Type B pancreatic cell (in vitro differentiated cells): ENCODE measurements at places on chromosomes 13 and 19. TPM values are rescaled to one million over a fixed set of nuclear protein-coding genes. Genes with fewer than 3 reads are reported as not detected.

- DNase-seq = no peak
- H3K27ac ChIP-seq = no peak overlapping the region
- no peaks in the 10 kb centered on the region for H3K27me3 ChIP-seq
Measured at GRCh38 chr13:74182491-74182890, 48.3 kb upstream of the KLF12 start.

DNA sequence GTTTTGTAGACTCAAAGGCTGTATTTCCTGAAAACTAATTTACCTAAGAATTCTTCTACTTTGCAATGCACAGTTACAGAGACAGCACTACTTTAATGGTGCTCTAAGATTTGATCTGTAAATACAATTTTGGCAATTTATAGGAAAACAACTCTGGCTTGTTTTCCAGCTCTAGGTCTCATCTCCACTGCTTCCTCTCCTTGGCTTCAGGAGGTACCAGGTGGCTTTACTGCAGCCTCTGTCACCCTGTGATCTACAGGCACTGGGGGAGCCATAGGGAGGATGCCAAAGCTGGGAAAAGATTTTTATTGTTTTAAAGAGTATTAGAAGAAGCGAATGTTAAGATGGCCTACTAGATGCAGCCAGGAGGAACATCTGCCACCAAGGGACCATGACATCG is 1563.6 kb downstream of the OLFM4 start:
- no peak overlapping the region for H3K4me3 ChIP-seq
- no peak overlapping the region for H3K27ac ChIP-seq
- H3K27me3 ChIP-seq = no peaks in the 10 kb centered on the region
- no peak for DNase-seq

DNA sequence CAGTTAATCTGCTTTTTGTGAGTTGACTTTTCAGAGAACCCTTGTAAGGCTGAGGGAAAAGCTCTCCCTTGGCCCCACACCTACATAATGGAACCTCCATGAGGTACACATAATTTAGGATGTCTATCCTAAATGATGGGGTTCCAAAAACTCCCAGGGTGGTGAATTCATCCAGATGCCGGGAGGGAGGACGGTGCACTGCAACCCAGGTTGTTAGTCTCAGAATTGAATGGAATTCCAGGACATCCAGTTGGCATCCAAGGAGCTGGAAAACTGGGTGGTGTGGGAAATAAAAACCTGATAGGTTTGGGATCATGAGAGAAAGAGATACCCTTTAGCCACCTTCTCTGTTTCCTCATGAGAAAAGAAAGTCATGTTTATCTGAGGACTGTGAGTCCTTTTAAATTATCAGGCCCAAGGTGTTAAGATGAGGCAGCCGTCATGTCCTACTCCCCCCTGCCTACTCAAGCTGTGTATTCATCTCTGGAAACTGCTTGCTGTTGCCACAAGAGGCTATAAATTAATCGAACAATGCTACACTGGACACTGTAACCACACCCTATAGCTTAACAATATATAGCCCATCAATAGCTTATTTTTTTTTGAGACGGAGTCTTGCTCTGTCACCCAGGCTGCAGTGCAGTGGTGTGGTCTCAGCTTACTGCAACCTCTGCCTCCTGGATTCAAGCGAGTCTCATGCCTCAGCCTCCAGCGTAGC is 49.5 kb downstream of the C13orf46 start:
- no peaks in the 10 kb centered on the region for H3K36me3 ChIP-seq
- no peak overlapping the region for H3K27ac ChIP-seq
- no peaks in the 10 kb centered on the region for H3K27me3 ChIP-seq

- DNase-seq = no peak
- no peak overlapping the region for H3K27ac ChIP-seq
- H3K4me1 ChIP-seq = no peaks in the 10 kb centered on the region
- no peak overlapping the region for H3K4me3 ChIP-seq
Measured at GRCh38 chr19:15779756-15780476, 7.5 kb upstream of the OR10H5 start.

- no peak overlapping the region for H3K27ac ChIP-seq
- peaks cover 4% of the 10 kb centered on the region for H3K27me3 ChIP-seq
- no peak for DNase-seq
- peaks cover 5% of the 10 kb centered on the region for H3K36me3 ChIP-seq
Measured at GRCh38 chr13:113419531-113420193, 33.6 kb downstream of the ADPRHL1 start.

GRCh38 chr19:36172852-36173251 is 20.6 kb upstream of the COX7A1 start:
- H3K27ac ChIP-seq = no peak overlapping the region
- H3K4me3 ChIP-seq = no peak overlapping the region
- DNase-seq = no peak

DNA sequence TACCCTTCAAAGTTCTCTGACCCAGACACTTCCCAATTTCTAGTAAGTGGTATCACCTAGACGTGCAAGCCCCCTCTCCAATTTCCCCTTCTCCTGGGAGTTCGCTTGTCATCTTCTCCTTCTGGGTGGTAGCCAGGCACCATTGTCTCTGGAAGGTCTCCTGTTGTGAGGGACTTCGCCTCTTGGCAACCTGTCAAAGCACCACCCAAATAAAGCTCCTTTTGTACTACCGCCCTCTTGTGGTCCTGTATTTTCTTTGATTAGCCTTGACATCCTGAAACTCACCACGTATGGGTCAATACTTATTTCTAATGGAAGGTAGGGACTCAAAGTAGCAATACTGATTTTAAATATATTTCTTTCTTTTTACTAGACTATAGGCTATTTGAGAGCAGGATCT is 8.2 kb downstream of the GPC5 start:
- DNase-seq = no peak
- no peak overlapping the region for H3K27ac ChIP-seq
- no peak overlapping the region for H3K4me3 ChIP-seq
- peaks cover 24% of the 10 kb centered on the region for H3K27me3 ChIP-seq

DNA sequence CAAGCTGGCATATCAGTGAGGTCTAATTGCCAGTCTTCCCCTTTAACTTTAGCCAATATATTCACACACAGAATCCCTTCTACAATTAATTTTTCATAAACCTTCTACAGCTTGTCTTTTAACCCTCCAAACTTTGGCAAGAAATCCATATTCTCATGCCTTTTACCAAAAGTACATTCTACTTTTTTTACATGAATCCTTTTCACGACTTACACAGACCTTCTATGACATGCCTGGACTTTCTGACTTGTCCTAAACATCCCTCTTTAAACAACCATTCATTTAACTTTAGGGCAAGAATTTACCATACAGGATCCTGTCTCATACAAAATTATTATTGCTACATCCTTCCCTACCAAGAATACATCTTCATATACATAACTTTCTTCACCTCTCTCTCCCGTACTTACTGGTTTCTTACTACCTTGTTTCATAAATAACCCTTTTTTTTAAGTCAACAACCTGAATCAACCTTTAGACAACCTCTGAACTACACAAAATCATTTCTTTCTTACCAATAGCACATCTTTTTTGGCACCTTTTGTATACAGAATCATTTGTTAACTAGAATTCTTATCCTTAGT is 23.5 kb downstream of the ZNF544 start:
- H3K36me3 ChIP-seq = peaks cover 82% of the 10 kb centered on the region
- H3K4me1 ChIP-seq = no peaks in the 10 kb centered on the region
- H3K4me3 ChIP-seq = no peak overlapping the region
- no peak overlapping the region for H3K27ac ChIP-seq

GRCh38 chr19:45182758-45183157 is 4.2 kb downstream of the BLOC1S3 start:
- peaks cover 18% of the 10 kb centered on the region for H3K4me1 ChIP-seq
- H3K27ac ChIP-seq = no peak overlapping the region
- peak overlapping the region; percentile 3 for H3K4me3 ChIP-seq
- H3K36me3 ChIP-seq = no peaks in the 10 kb centered on the region
- no peaks in the 10 kb centered on the region for H3K27me3 ChIP-seq
- DNase-seq = no peak

DNA sequence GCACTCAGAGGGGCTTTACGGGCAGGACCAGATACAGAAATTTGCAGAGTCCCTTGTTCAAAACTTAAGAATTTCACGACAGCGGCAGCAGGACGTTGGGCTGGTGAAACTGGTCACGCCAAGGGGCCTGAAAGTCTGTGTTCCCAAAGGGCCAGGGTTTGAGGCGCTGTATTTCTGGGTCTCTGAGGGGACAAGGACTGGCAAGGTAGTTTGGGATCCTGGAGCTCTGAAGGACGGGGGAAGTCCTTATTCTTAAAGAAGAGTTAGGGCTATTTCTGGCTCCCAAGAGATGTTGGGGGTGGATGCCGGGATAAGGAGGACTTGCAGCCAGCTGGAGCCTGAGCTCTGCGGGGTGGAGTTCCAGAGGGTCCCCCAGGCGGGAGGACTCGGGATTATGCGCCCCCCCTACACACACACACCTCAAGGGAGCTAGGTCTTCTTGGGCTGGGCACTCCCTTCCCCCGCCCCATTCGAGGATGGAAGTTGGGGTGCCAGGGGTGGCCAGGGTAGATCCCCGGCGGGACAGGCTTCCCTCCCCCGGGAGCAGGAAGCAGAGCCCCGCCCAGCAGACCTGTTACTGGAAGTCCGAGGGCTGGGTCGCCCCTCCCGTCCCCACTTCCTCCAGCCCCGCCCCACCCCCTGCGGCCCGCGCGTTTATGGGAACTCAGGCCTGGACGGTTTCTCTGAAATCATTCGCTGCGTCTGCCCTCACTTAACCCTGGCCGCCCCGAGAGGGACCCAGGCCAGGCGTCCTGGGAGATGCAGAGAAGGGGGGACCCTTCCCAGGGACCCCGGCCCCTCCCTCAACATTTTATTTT is 5.6 kb downstream of the BCL3 start:
- peaks cover 5% of the 10 kb centered on the region for H3K36me3 ChIP-seq
- H3K27me3 ChIP-seq = peaks cover 49% of the 10 kb centered on the region
- DNase-seq = no peak
- H3K27ac ChIP-seq = peak overlapping the region; percentile 84

DNA sequence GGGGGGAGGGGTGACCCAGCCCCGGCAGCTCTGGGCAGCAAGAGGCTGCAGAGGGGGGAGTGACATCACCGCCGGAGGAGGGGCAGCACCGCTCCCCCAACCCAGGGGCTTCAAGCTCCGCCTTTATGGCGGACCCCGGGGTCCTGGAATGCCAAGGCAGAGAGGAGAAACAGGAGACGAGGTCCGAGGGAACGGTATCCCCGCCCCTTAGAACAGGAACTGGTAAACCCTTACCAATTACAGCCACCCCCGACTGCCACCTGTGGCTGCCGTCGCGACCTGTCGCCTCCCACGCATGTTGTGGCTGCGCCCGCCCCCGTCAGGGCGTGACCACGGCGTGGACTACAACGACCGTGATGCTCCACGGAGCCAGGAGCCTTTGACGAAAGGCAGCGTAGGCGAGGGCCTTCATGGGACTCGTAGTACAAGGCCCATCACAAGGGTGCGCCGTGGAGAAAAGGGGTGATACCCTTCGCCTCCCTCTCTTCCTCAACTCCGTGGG is 4.1 kb upstream of the KCNC3 start:
- H3K27me3 ChIP-seq = peaks cover 18% of the 10 kb centered on the region
- peak overlapping the region; percentile 91 for H3K4me3 ChIP-seq
- H3K27ac ChIP-seq = peak overlapping the region; percentile 97
- H3K4me1 ChIP-seq = peaks cover 24% of the 10 kb centered on the region
- H3K36me3 ChIP-seq = peaks cover 8% of the 10 kb centered on the region

DNA sequence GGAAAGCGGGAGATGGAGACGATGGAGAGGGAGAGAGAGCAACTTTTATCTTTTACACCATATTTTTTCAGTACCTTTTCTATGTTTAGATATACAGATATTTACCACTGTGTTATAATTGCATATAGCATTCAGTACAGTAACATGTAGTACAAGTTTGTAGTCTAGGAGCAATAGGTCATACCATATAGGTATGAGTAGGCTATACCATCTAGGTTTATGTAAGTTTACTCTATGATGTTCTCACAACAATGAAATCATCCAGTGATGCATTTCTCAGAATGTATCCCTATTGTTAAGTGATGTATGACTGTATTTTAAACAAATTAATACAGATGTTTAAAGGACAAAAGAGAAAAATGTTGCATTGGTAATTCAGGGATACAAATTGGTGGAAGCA is 136.1 kb downstream of the PDS5B start:
- H3K4me1 ChIP-seq = no peaks in the 10 kb centered on the region
- peaks cover 33% of the 10 kb centered on the region for H3K36me3 ChIP-seq
- no peaks in the 10 kb centered on the region for H3K27me3 ChIP-seq
- H3K27ac ChIP-seq = no peak overlapping the region
- no peak overlapping the region for H3K4me3 ChIP-seq

GRCh38 chr19:28454083-28454482 is 758.9 kb downstream of the UQCRFS1 start:
- H3K4me3 ChIP-seq = no peak overlapping the region
- no peak for DNase-seq
- peaks cover 9% of the 10 kb centered on the region for H3K4me1 ChIP-seq
- H3K27ac ChIP-seq = no peak overlapping the region

- no peaks in the 10 kb centered on the region for H3K36me3 ChIP-seq
- no peak for DNase-seq
- H3K4me3 ChIP-seq = peak overlapping the region; percentile 44
Measured at GRCh38 chr13:97855570-97856303, 97.7 kb upstream of the IPO5 start.

DNA sequence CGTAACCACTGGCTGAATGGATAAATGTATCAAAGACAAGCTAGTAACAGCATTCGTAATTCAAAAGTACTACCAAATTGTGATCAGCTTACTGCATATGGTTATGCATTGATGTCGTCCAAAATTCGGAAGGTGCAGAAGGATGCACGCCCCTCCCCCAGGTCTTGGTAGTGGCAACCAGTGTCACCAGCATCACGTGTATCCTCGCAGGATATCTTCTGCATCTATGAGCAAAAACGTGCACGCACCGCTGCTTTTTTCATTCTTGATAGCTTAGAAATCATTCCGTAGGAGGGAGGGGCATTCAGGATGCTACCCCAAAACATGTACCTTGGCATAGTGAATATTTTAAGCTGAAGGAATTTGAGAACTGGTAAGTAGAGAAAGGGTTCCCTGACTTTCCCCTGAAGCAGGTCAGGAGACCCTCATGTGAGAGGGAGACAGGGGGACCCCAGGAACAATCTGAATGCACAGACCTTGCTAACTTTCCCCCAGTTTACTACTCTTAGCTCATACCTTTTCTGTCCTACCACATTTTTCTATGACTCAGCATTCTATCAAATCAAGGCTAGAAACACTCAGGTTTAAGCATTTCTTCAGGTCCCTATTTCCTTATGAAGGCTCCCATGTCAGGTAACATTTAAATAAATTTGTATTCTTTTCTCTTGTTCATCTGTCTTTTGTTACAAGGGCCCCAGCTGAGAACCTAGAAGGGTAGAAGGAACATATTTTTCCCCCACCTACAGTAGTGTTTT is 61.2 kb upstream of the TM9SF2 start:
- DNase-seq = no peak
- peaks cover 32% of the 10 kb centered on the region for H3K27me3 ChIP-seq
- H3K4me3 ChIP-seq = no peak overlapping the region
- peaks cover 15% of the 10 kb centered on the region for H3K4me1 ChIP-seq
- peak overlapping the region; percentile 65 for H3K27ac ChIP-seq

GRCh38 chr13:53012707-53013106 is 15.9 kb upstream of the OLFM4 start:
- peaks cover 5% of the 10 kb centered on the region for H3K4me1 ChIP-seq
- H3K4me3 ChIP-seq = no peak overlapping the region
- H3K27ac ChIP-seq = no peak overlapping the region
- peaks cover 22% of the 10 kb centered on the region for H3K27me3 ChIP-seq
- no peaks in the 10 kb centered on the region for H3K36me3 ChIP-seq

The ZNF850 gene
- 10.4 and 11.3 TPM in 2 replicates for total RNA-seq

The TPTE2 gene
- total RNA-seq = not detected in 2 replicates

The CYSLTR2 gene
- 4.7 and 6.1 TPM in 2 replicates for total RNA-seq

The FCGBP gene
- total RNA-seq = 7.8 and 10.0 TPM in 2 replicates

The MUC16 gene
- 119 and 342 TPM in 2 replicates for total RNA-seq

The PROZ gene
- total RNA-seq = not detected in 2 replicates

The SIGLEC9 gene
- not detected in 2 replicates for total RNA-seq

The METTL21C gene
- total RNA-seq = not detected in 2 replicates

The SACS gene
- total RNA-seq = 17.0 and 49.6 TPM in 2 replicates

The OR1M1 gene
- 0.31 TPM in 1 of 2 replicates, not detected in the other for total RNA-seq

The KIR2DL1 gene
- not detected in 2 replicates for total RNA-seq

The CRX gene
- not detected in 2 replicates for total RNA-seq
